ENCODE measurements at places on chromosomes 2 and 18. TPM values are rescaled to one million over a fixed set of nuclear protein-coding genes. Genes with fewer than 3 reads are reported as not detected.
A peak's percentile ranks its signal among the peaks of the same experiment; 100 is the strongest.

GRCh38 chr2:42064417-42064942 is 16.7 kb downstream of the PKDCC start:
- no peak for DNase-seq
- H3K4me1 ChIP-seq, result no peaks in the 10 kb centered on the region
- no peak overlapping the region for H3K27ac ChIP-seq

DNA sequence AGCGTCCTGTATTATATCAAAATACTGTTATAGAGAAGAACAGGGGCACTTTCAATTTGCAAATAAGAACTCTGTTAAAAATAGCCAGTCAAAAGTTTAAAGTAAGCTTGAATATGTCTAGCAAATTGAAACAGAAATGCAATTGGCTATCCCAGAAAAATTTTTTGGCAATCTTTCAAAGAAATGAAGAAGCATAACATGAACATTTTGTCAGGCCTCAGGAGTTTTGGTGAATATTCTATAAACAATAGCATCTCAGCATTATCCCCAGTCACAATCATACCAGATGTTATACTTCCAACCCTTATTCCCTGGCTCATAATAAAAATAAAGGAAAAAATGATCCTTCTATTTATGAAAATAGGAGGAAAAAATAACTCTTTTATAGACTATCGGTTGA is 252.4 kb downstream of the GRB14 start:
- no peak for DNase-seq
- no peaks in the 10 kb centered on the region for H3K4me1 ChIP-seq

DNA sequence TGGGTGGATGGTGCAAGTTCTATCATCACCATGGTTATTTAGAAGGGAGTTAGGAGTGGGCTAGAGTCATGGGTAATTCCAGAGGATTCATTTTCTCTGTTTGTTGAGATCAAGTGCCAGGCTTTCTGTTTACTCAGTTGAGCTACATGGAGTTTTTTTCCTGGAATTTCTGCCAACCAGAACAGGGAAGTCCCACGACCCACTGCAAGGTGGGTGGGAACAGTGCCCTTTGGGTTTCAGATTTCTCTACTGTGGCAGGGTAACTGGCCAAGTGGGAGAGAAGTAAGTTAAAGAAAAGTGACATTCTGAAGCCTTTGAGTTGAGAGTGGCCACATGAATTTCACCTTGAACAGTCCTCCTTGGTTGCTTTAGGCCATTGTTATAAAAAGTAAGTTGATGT is 138.9 kb downstream of the SLC39A10 start:
- no peak overlapping the region for H3K27ac ChIP-seq
- H3K4me1 ChIP-seq, result no peaks in the 10 kb centered on the region
- no peaks in the 10 kb centered on the region for H3K27me3 ChIP-seq
- H3K4me3 ChIP-seq, result no peak overlapping the region
- H3K36me3 ChIP-seq, result no peaks in the 10 kb centered on the region

TTC27 gene
- total RNA-seq, result 13.3 TPM

DNA sequence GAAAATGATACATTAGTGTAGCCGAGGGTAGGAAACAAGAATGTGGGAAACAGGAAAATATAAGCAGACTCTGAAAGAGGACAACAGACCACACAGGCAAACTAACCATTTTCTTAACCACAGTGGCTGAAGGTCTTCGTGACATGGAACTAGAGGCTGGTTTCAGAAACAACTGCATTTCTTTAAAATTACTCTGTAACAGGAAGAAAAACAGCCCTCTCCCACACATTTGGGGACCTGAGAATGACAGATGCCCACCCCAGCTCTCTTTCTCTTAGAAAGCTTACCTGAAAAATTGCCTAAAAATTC is 13.8 kb upstream of the SLC25A52 start:
- no peak overlapping the region for H3K27ac ChIP-seq
- H3K36me3 ChIP-seq, result no peaks in the 10 kb centered on the region
- H3K4me1 ChIP-seq, result no peaks in the 10 kb centered on the region
- H3K4me3 ChIP-seq, result no peak overlapping the region

DNA sequence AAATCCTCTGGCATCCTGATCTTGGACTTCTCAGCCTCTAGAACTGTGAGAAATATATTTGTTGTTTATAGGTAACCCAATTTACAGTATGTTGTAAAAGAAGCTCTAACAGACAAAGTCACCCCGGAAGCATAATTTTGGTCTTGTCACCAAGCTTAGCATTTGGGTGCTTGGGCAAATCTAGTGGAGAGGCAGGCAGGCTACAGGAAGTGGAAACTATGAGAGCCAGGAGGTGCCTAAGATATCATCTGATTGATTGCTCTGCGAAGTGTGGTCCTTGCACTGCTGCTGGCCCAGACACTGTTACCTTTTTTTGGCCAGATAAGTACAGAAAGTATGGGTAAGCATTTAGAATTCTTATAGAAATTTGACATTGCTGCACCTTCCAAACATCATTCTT is 102.9 kb downstream of the CDC42EP3 start:
- no peaks in the 10 kb centered on the region for H3K27me3 ChIP-seq
- H3K36me3 ChIP-seq, result no peaks in the 10 kb centered on the region
- no peak overlapping the region for H3K4me3 ChIP-seq
- DNase-seq, result no peak
- H3K4me1 ChIP-seq, result peaks cover 80% of the 10 kb centered on the region

DNA sequence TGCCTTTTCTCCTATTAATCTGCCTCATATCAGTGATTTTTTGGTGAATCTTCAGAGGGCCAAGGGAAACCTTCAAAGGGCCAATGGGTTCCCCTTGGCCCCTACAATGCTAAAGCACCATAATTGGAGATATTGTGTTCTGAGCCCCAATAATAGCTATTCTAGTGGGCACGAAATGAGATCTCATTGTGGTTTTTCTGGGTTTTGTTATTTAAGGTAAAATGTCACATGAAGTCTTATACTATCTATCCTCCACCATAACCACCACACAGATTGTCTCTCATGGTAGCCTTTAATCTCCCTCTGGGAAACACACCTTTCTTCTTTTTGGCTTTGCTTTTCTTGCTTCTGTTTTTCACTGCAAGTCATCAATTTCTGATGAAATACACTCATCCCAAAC is 152.8 kb downstream of the B3GNT2 start:
- H3K4me1 ChIP-seq, result no peaks in the 10 kb centered on the region
- no peaks in the 10 kb centered on the region for H3K36me3 ChIP-seq
- H3K4me3 ChIP-seq, result no peak overlapping the region
- H3K27me3 ChIP-seq, result no peaks in the 10 kb centered on the region
- no peak for DNase-seq
- no peak overlapping the region for H3K27ac ChIP-seq

- no peaks in the 10 kb centered on the region for H3K27me3 ChIP-seq
- H3K4me3 ChIP-seq, result no peak overlapping the region
- DNase-seq, result no peak
- no peaks in the 10 kb centered on the region for H3K36me3 ChIP-seq
- no peaks in the 10 kb centered on the region for H3K4me1 ChIP-seq
These were observed 1173.6 kb upstream of the CHAC2 start for GRCh38 chr2:52594026-52594425.

GRCh38 chr2:187951470-187952218 is 340.0 kb upstream of the GULP1 start:
- no peak overlapping the region for H3K27ac ChIP-seq
- no peaks in the 10 kb centered on the region for H3K36me3 ChIP-seq
- no peak for DNase-seq
- no peaks in the 10 kb centered on the region for H3K27me3 ChIP-seq
- H3K4me3 ChIP-seq, result no peak overlapping the region

GRB14 gene
- total RNA-seq, result not detected

DNA sequence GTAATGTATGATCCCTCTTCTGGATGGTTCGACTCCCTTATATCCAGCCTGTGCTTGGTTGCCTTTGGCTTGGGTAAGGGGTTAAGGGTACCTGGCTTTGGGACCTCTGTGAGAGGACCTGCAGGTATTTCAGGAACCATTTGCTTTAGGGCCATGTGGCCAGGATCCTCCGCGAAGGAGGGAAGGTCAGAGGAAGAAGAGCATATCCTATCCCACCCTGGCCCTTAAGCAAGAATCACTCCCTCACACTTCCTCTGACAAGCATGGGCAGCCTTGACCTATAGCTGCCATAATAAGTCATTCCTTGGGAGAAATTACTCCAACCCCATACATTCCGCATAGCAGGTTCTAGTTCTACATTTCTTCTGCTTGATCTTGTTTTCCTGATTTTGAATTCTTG is 59.1 kb upstream of the TXNDC2 start:
- no peaks in the 10 kb centered on the region for H3K36me3 ChIP-seq
- H3K4me3 ChIP-seq, result no peak overlapping the region
- DNase-seq, result no peak
- H3K27me3 ChIP-seq, result no peaks in the 10 kb centered on the region

DNA sequence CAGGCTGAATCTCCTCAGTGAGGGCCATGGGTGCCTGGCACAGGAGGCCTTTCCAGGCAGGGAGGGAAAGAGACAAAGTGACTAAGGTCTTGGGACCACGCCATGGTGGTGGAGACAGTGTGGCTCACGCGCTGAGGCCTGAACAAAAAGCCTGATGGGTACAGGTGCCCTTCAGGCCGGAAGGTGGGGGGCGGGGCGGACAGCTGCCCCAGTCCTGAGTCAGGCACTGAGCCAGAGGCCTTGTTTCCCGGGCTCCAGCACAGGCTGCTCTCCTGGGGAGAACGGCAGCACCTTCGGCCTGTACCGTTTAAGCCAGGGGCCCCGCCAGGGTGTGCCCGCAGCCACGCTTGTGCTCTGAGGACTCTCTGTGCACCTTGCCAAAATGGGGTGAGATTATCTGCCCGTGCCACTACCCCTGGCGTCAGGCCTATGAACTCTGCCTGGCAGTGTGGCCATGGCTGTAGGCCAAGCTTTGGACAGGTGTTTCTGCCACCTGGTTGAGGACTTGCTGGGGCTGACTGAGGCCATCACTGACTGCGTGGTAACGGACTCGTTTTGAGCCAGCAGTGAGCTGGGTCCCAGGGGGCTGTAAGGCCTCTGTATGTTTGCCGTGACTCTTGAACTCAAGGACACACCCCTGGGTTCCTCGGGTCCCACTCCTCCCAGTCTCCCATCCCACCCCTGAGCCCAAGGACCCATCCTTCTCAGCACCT is 31.7 kb upstream of the DNMT3A start:
- no peaks in the 10 kb centered on the region for H3K27me3 ChIP-seq
- H3K4me1 ChIP-seq, result peaks cover 3% of the 10 kb centered on the region
- no peak overlapping the region for H3K4me3 ChIP-seq
- no peak overlapping the region for H3K27ac ChIP-seq
- no peak for DNase-seq
- no peaks in the 10 kb centered on the region for H3K36me3 ChIP-seq

RGPD3 gene
- total RNA-seq, result 0.13 TPM

ERLEC1 gene
- total RNA-seq, result 98.8 TPM

- no peak for DNase-seq
- no peaks in the 10 kb centered on the region for H3K27me3 ChIP-seq
- H3K4me3 ChIP-seq, result no peak overlapping the region
- H3K36me3 ChIP-seq, result no peaks in the 10 kb centered on the region
- H3K4me1 ChIP-seq, result no peaks in the 10 kb centered on the region
These were observed 46.3 kb upstream of the AQP4 start for GRCh38 chr18:26911840-26912239.

DNA sequence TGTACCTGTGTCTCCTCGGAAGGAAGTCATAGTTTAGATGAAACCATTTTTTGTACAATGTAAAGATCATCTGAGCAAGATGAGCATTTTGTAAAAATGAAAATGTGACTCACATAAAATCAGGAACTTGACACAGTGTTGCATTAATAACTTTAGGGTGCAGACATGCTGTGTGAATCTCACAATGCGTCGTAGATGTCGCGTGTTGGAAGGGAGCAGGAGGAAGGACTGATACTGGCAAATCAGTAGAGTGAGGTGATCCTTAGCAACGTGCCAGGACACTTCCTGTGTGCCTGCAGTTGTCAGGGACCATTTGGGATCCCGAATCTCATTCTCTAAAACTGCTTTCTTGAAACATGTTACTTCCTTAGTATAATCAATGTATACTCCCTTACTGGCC is 103.1 kb downstream of the SH3BP4 start:
- no peaks in the 10 kb centered on the region for H3K27me3 ChIP-seq
- H3K27ac ChIP-seq, result no peak overlapping the region
- DNase-seq, result no peak
- H3K4me3 ChIP-seq, result no peak overlapping the region
- peaks cover 44% of the 10 kb centered on the region for H3K36me3 ChIP-seq

GRCh38 chr2:172093416-172094293 is 8.3 kb downstream of the DLX1 start:
- H3K27me3 ChIP-seq, result peaks cover 11% of the 10 kb centered on the region
- no peaks in the 10 kb centered on the region for H3K36me3 ChIP-seq
- peak overlapping the region; percentile 90 for H3K4me3 ChIP-seq

- no peak for DNase-seq
- no peak overlapping the region for H3K4me3 ChIP-seq
- no peaks in the 10 kb centered on the region for H3K36me3 ChIP-seq
- no peak overlapping the region for H3K27ac ChIP-seq
- H3K4me1 ChIP-seq, result no peaks in the 10 kb centered on the region
These were observed 219.5 kb upstream of the GYPC start for GRCh38 chr2:126436411-126436810.

- H3K4me1 ChIP-seq, result peaks cover 38% of the 10 kb centered on the region
- peaks cover 11% of the 10 kb centered on the region for H3K36me3 ChIP-seq
- no peak for DNase-seq
- no peaks in the 10 kb centered on the region for H3K27me3 ChIP-seq
These were observed 73.6 kb upstream of the RBM44 start for GRCh38 chr2:237724811-237725478.

DNA sequence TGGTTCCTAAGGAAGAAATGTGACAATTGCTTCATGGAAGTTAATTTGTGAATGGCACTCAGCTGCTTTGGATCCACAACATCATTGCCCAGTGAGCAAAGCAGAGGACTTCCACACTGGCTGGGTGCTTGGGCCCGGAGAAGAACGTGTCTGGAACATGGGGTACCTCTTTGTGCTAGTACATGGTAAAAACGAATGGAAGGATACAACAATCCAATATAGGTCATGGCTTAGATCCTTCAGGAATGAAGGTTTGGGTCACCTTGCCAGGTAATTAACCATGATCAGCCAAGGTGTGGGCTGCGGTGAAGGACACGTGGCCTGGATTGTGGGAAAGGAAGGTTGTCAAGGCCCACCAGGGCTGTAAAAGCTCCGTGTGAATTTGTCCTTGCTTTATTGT is 245.9 kb upstream of the HS6ST1 start:
- no peak overlapping the region for H3K27ac ChIP-seq
- no peaks in the 10 kb centered on the region for H3K36me3 ChIP-seq
- peaks cover 20% of the 10 kb centered on the region for H3K4me1 ChIP-seq
- DNase-seq, result no peak
- H3K27me3 ChIP-seq, result no peaks in the 10 kb centered on the region

PIEZO2 gene
- total RNA-seq, result 1.1 TPM

MAP3K19 gene
- total RNA-seq, result not detected

DNA sequence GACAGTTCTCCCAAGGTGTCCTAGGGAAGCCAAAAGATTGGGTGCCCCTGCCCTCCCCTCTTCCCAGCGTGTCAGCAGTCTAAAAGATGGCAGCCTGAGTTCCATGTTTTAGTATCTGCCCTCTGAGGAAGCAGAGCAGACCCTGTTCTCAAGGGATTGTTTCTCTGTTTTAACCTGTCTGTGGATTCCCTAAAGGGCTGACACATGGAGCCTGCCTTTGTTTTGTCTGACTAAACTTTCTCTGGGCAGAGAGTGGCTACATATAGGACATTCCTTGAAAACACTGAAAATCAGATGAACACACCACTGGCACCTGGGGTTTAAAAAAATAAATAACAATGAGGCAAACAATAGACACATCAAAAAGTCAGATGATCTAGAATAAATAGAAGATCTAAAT is 337.6 kb downstream of the KIAA1328 start:
- no peak for DNase-seq
- H3K36me3 ChIP-seq, result no peaks in the 10 kb centered on the region
- no peaks in the 10 kb centered on the region for H3K27me3 ChIP-seq
- no peak overlapping the region for H3K4me3 ChIP-seq
- no peaks in the 10 kb centered on the region for H3K4me1 ChIP-seq

- H3K27ac ChIP-seq, result no peak overlapping the region
- peaks cover 33% of the 10 kb centered on the region for H3K36me3 ChIP-seq
- DNase-seq, result no peak
These were observed 61.7 kb upstream of the RNU4ATAC start for GRCh38 chr2:121468936-121469335.
